DMS79 treated with DMSO at 0.1 percent for 48 hours (cell line): ENCODE measurements at places on chromosomes 3 and 15.

- no peak for DNase-seq
Measured at GRCh38 chr3:31129241-31129640, 234.8 kb upstream of the GADL1 start.

DNA sequence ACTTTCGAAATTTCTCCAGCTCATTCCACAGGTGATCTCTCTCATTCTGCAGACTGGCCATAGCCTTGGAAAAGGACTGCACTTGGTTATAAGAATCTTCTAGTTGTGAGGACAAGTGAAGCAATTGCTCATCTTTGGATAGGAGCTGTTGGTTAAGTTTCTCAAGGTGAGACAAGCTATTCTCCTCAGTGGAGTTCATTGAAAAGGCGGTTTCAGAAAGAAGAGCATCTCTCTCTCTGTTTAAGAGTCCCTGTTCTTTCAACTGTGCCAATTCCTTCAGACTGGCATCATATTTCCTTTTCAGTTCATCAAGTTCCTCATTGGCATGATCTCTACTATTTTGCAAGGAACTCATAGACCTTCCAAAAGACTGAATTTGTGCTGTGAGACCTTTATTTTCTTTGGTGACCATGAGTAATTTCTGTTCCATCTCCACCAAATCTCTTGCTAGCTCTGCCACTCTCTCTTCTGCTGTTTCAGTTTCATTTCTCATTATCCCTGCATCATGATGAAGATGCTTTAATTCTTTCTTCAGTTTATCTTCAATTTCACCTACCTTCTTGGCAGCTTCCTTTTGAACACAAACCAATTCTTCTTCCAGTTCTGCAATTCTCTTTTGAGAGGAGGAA, 30.2 kb upstream of the HCLS1 start:
- DNase-seq: no peak

DNA sequence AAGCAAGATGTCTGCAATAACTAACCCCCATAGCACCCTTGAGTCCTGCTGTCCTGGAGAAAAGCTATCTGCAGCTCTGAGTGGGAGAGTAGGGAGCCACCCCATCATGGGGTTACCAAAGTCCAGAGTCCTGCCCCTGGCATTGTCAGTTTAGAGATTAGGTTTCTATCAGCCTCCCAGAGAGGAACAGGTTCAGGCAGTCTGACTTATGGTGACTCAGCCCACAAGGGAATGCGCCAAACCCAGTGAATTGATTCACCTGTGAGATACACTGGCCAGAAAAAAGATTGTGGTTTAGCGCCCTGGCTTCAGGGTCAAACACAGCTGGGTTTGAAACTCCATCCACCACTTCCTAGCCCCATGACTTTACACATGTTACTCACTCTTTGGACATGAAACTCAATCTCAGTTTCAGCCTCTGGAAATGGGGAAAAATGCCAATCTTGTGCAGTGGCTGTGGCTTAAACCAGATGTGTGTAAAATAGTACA, 263.6 kb upstream of the HES1 start:
- DNase-seq: peak; percentile 17

- no peak for DNase-seq
Measured at GRCh38 chr15:73886717-73887345, 13.5 kb downstream of the TBC1D21 start.

GRCh38 chr3:194608981-194609380, 24.2 kb downstream of the TMEM44 start:
- DNase-seq: no peak

GRCh38 chr3:194936659-194937058, 251.0 kb downstream of the FAM43A start:
- DNase-seq: no peak

GRCh38 chr3:58979840-58980239, 70.0 kb downstream of the CFAP20DC start:
- no peak for DNase-seq

DNA sequence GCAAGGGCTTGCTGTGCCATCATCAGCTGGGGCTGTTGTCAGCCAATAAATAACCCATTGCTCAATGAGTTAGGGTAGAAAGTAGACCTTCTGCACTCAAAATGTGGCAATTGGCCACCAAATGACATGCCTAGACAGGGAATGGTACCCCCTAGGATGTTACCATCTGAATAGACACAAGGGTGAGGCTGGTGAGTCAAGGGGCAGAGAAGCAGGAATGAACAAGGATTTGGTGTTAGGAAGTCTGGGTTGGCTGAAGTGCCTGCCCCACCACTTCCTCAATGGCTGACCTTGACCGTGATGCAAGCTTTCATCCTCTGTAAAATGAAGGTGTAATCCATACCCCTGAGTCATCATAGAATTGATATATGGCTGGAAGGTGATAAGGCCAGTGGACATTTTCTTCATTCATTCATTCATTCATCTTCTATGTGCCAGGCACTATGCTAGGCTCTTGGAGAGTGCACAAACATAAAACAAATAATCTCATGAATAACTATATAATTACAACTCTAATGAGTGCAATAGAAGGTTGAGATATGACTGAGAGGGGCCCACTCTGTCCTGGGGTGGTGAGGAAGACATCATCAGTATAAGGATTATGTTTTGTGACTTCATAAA, 4.4 kb upstream of the CA12 start:
- no peak for DNase-seq
